Suprapubic skin (tissue), 4 donors: ENCODE measurements at places on chromosomes 13 and 19.

DNA sequence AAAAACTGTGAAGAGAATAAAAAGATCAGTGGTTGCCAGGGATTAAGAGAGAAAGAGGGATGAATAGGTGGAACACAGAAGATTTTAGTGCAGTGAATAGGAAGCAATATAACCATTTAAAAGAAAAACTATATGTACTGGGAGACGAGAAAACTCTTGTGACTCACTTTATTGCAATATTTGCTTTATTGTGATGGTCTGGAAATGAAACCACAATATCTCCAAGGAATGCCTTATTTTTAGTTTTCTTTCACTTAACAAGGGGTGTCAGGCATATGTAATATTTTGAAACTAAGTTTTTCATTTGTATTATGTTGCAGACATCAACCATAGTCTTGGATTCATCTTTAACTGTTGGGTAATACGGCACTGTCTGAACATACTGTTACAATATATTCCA, 1308.2 kb downstream of the PCDH9 start:
- H3K36me3 ChIP-seq, result no peaks in the 10 kb centered on the region
- H3K27me3 ChIP-seq, result no peaks in the 10 kb centered on the region
- no peaks in the 10 kb centered on the region for H3K4me1 ChIP-seq
- no peak overlapping the region for H3K27ac ChIP-seq
- no peak for DNase-seq

- H3K4me1 ChIP-seq, result no peaks in the 10 kb centered on the region
- H3K27me3 ChIP-seq, result no peaks in the 10 kb centered on the region
- H3K36me3 ChIP-seq, result peaks cover 4% of the 10 kb centered on the region
- no peak overlapping the region for H3K27ac ChIP-seq
- DNase-seq, result no peak
Measured at GRCh38 chr13:42075517-42075916, 27.1 kb downstream of the DGKH start.

DNA sequence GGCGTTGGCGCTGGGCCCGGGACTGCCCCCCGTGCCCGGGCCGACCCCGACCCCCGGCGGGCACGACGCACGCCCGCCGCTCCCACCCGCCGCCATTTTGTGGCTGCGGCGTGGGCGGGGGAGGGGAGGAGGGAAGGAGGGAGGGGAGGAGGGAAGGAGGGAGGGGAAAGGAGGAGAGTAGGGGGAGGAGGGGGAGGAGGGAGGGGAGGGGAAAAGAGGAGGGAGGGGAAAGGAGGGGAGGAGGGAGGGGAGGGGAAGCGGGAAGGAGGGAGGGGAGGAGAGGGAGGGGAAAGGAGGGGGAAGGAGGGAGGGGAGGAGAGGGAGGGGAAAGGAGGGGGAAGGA, at the start of gene BTBD2:
Gene BTBD2 (minus strand): TSS at position 107 of the 343 bp plus-strand sequence. CDS start 11 bp downstream, at position 96.
- H3K27ac ChIP-seq, result peak within 1 kb of the TSS; percentile 74
- no peaks in the 10 kb centered on the region for H3K36me3 ChIP-seq
- DNase-seq, result no peak
- H3K4me3 ChIP-seq, result peak within 1 kb of the TSS; percentile 76
- peaks cover 33% of the 10 kb centered on the region for H3K4me1 ChIP-seq

DNA sequence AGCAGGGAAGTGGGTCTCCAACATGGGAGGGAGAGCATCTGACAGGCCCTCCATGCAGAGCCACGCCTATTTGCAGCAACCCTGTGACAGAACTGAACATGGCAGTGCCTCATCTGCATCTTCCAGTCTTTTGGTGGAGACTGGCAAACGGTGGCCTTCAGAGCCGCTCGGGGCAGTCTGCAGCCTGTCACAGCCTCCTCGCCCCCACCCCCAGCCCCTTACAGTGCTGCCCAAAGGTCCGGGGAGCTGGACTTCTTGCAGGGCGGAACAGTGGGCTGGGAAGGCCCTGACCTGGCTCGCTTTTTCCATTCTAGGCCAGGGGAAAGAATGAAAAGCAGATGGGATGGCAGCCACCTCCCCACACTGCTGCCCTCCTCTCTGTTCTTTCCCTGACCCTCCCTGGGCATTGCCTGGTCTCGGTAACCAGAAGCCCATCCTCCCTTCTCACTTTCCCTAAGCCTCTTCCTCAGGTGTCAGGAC, 2.7 kb downstream of the CALM3 start:
- peak overlapping the region; percentile 78 for H3K4me3 ChIP-seq
- peaks cover 58% of the 10 kb centered on the region for H3K4me1 ChIP-seq
- no peaks in the 10 kb centered on the region for H3K27me3 ChIP-seq
- H3K27ac ChIP-seq, result no peak overlapping the region

DNA sequence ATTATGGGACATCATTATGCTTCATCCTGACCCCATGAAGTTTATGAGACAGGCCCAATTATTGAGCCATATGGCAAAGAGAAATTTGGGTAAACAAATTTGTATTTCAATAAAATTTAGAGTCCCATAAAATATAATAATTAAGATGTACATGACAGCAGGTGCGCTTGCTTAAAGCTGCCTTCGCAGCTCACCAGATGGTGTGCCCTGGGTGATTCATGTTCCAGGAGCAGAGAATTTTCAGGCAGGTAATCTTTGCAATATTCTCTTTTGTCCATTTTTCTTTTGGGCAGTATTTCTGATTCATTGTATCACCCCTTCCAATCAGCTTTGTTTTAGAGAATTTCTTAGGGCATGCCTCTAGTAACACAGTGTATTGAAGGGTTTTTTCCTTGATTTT, 39.5 kb upstream of the WASF3 start:
- H3K4me1 ChIP-seq, result no peaks in the 10 kb centered on the region
- H3K27me3 ChIP-seq, result peaks cover 2% of the 10 kb centered on the region
- H3K36me3 ChIP-seq, result no peaks in the 10 kb centered on the region
- DNase-seq, result no peak

DNA sequence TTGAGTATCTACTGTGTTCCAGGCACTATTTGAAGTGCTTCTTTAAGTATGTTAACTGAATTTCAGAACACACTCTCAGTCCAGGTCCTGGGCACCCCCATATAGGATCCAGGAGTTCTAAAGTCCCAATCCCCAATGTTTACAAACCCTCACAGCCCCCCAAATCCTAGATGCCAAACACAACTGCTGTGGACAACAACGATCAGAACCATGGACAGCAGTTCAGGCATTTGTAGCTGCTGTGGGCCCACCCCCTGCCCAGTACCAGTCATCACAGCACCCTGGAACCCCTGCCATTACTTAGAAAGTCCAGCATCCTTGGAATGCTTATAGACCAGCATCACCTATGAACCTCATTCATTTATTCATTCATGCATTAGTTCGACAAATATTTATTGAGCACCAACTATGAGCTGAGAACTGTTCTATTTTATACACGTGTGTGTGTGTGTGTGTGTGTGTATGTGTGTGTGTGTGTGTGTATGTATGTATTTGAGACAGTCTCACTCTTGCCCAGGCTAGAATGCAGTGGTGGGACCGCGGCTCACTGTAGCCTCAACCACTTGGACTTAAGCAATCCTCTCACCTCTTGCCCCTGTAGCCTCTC, 19.3 kb upstream of the SDHAF1 start:
- H3K4me3 ChIP-seq, result no peak overlapping the region
- no peaks in the 10 kb centered on the region for H3K4me1 ChIP-seq
- peaks cover 54% of the 10 kb centered on the region for H3K27me3 ChIP-seq

GRCh38 chr19:35002037-35002535, 2.0 kb downstream of the GRAMD1A start:
- H3K27ac ChIP-seq, result peak overlapping the region; percentile 37
- H3K4me1 ChIP-seq, result peaks cover 47% of the 10 kb centered on the region
- H3K27me3 ChIP-seq, result no peaks in the 10 kb centered on the region
- DNase-seq, result no peak

DNA sequence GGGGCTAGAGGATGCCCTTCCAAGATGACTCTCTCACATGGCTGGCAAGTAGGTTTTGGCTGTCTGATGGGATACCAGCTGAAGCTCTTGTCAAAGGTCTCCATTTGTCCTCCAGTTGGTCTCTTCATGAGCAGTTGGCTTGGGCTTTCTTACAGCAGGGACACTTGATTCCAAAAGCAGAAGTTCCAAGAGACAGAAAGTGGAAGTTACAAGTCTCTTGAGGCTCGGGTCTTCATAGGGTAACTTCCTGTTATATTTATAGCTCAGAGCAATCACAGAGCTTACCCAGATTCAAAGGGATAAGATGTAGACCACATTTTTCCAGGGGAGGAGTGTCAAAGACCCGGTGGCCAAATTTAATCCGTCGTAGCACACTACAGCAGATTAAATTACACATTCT, 440.0 kb downstream of the RFC3 start:
- H3K4me1 ChIP-seq, result no peaks in the 10 kb centered on the region
- H3K27me3 ChIP-seq, result no peaks in the 10 kb centered on the region
- no peaks in the 10 kb centered on the region for H3K36me3 ChIP-seq
- DNase-seq, result no peak
- H3K4me3 ChIP-seq, result no peak overlapping the region
- no peak overlapping the region for H3K27ac ChIP-seq

- H3K36me3 ChIP-seq, result no peaks in the 10 kb centered on the region
- peaks cover 23% of the 10 kb centered on the region for H3K4me1 ChIP-seq
- DNase-seq, result no peak
- no peaks in the 10 kb centered on the region for H3K27me3 ChIP-seq
- H3K4me3 ChIP-seq, result no peak overlapping the region
Measured at GRCh38 chr13:51576754-51577153, 7.5 kb upstream of the WDFY2 start.

DNA sequence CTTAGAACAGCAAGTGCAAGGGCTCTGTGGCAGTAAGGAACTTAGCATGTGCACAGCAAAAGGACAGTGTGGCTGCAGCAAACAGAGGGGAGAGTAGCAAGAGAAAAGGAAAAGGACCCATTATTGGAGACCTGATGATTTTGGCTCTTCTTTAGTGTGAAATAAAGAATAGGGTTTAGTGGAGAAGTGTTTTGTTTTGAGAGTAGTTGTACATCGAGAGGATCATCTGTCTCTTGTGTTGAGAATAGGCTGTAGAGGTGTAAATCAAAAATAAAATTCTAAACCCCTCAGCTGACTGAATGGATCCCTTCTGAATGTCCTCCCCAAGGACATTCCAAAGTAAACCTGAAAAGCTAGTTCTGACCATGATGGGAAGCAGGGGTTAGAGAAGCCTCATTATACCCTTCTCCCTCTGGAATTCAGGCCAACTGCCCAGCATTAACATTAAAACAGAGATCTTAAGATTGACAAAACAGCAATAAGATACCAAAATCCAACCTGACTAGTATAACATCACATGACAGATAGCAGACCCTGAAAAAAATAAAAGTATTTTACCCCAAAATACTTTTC, 73.6 kb upstream of the OBI1 start:
- DNase-seq, result no peak
- H3K27me3 ChIP-seq, result no peaks in the 10 kb centered on the region
- H3K27ac ChIP-seq, result no peak overlapping the region
- H3K4me3 ChIP-seq, result no peak overlapping the region

DNA sequence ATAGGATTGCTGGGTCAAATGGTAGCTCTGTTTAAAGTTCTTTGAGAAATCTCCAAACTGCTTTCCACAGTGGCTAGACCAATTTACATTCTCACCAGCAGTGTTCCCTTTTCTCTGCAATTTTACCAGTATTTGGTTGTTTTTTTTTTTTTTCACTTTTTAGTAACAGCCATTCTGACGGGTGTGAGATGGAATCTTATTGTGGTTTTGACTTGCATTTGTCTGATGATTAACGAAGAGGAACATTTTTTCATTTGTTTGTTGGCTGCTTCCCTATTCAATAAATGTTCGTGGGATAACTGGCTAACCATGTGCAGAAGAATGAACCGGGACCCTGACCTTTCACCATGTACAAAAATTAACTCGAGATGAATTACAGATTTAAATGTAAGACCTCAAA, 31.2 kb downstream of the CYP4F2 start:
- peaks cover 18% of the 10 kb centered on the region for H3K4me1 ChIP-seq
- H3K4me3 ChIP-seq, result no peak overlapping the region
- no peak for DNase-seq
- H3K36me3 ChIP-seq, result no peaks in the 10 kb centered on the region
- H3K27ac ChIP-seq, result no peak overlapping the region
- H3K27me3 ChIP-seq, result peaks cover 17% of the 10 kb centered on the region

- H3K4me3 ChIP-seq, result no peak overlapping the region
- H3K27me3 ChIP-seq, result no peaks in the 10 kb centered on the region
- H3K36me3 ChIP-seq, result no peaks in the 10 kb centered on the region
Measured at GRCh38 chr13:59562924-59563323, 600.8 kb downstream of the DIAPH3 start.

- DNase-seq, result no peak
- peaks cover 99% of the 10 kb centered on the region for H3K27me3 ChIP-seq
- peaks cover 30% of the 10 kb centered on the region for H3K4me1 ChIP-seq
- no peak overlapping the region for H3K4me3 ChIP-seq
- no peaks in the 10 kb centered on the region for H3K36me3 ChIP-seq
Measured at GRCh38 chr13:27928353-27928804, 8.6 kb downstream of the PDX1 start.

GRCh38 chr13:99203601-99204579, 3.2 kb downstream of the UBAC2 start:
- no peak overlapping the region for H3K4me3 ChIP-seq
- peaks cover 54% of the 10 kb centered on the region for H3K4me1 ChIP-seq
- no peak overlapping the region for H3K27ac ChIP-seq
- H3K36me3 ChIP-seq, result peaks cover 5% of the 10 kb centered on the region
- H3K27me3 ChIP-seq, result no peaks in the 10 kb centered on the region
- DNase-seq, result no peak

DNA sequence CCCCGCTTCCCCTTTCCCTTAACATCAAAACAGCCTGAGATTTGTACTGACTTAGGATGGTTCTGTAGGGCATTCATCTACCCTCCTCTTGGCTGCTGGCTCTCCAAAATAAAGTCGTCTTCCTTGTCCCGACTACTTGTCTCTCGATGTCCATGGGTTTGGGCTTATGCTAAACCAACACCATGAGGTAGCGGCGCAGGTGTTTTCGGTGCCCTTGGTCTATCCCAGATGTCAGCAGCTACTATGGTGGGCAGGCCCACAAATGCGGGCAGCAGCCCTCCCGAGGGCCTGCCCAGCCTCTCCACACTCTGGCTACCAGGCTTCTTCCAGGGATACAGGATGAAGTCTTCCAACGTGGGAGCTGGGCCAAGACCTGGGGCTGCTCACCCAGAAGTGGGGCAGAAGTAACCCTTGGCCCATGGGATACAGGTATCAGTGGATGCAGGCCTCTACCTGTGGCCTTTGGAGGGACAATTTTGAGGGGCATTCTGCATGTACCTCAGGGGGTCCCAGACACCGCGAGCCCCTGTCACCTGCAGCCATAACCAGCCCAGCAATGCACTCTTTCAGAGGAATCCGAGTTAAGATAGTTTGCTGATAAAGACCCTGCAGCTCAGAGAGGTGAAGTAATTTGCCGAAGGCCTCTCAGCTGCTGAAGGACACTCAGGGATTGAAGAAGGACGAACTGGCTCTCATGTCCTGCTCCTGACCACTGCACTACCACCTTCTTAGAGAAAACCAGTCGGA, 47.8 kb upstream of the VSTM2B start:
- H3K27me3 ChIP-seq, result peaks cover 6% of the 10 kb centered on the region
- H3K4me1 ChIP-seq, result no peaks in the 10 kb centered on the region
- no peak overlapping the region for H3K4me3 ChIP-seq
- H3K36me3 ChIP-seq, result no peaks in the 10 kb centered on the region
- no peak overlapping the region for H3K27ac ChIP-seq

DNA sequence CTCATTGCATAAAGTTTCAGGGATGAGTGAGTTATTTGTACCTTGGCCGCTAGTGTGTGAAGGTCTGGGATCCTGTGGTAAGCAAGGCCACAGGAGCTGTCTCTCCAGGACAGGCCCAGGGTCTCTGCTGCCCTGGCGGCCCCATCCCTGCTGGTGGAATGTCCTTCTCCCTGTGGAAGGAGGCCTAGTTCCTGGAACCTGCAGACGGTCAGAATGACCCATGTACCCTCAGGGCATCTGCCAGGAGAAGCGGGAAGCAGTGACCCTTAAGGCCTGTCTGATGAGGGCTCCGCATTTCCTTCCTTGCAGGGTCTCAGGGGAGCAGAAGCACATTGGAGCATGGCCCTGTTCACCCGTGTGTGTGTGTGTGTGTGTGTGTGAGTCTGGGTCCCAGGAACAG, 32.1 kb upstream of the SOX1 start:
- H3K4me1 ChIP-seq, result peaks cover 7% of the 10 kb centered on the region
- H3K36me3 ChIP-seq, result no peaks in the 10 kb centered on the region
- H3K27ac ChIP-seq, result no peak overlapping the region
- no peak for DNase-seq
- H3K27me3 ChIP-seq, result peaks cover 12% of the 10 kb centered on the region
